CD4-positive, alpha-beta T cell treated with Interleukin-12 subunit alpha and Interleukin-12 subunit beta, for 1 hour (primary cell): ENCODE measurements at places on chromosomes 12 and 14.
A peak's percentile ranks its signal among the peaks of the same experiment; 100 is the strongest.

GRCh38 chr14:68800390-68800789, 7.5 kb upstream of the ZFP36L1 start:
- DNase-seq, result no peak

DNA sequence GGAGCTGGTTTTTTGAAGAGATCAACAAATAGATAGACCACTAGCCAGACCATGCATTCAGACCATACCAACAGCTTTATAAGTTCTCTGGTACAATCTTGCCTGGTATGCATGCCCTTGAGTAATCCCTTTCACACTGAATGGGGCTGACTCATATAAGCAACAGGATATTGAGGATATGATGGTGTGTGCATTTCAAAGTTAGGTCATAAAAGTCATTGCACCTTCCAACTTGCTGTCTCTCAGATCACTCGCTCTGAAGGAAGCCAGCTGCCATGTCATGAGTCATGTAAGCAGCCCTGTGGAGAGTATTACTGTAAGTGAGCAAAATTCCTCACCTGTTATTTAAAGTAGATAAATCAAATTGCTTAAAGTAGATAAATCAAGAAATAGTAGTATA, 45.0 kb upstream of the OR6J1 start:
- DNase-seq, result no peak

DNA sequence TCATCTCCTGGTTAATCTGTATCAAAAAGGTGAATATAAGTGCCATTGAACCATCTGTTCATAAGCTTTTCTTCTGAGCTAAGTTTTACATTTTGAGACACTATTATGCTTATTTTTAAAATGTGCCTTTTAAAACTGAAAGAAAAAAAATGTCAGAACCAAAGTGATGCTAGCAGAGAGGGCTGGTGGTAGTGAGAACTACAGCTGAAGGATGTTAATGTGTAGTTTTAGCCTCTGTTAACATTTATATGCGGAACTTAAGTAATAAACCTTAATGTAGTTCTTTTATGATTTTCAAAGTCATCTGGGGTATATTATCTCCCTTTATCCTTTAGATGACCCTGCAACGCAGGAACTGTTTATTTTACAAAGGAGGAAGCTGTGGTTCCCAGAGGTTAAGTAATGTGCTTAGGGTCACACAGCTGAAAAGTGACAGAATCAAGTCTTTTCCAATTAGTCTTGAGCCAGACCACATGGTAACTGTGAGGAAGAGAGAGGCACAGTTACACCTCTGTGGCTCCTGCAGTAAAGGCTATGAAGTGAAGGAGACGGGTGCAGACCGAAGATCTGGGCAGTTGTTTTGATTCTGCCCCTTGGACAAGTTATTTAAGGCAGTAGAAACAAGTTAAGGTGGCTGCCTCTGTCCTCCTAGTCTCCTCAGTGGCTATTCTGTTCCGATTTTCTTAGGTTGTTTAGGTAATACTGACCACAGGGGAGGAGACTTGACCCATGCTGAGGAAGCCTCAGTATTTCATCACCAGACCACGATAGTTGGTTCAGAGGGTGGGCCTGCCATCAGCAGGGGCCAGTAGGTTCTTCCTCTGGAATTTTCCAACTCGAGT, 23.9 kb downstream of the GNG2 start:
- peak; percentile 39 for DNase-seq

DNA sequence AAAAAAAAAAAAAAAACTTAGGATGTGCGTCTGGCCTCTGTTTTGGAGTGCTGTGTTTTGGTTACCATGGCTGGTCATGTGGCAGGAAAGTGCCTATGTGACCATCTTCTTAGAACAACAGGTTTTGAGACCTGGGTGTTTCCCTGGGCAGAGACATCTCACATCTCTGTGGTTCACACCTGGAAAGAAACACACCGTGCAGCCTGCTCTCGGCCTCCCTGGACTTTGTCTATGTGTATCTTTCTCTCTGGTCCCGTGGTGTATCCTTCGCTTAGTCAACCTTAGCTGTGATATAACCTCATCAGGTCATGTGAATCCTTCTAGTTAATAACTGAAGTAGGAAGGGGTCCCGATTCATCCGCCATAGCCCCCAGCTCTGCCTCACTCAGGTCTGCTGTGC, 22.6 kb downstream of the ACADS start:
- DNase-seq, result no peak

DNA sequence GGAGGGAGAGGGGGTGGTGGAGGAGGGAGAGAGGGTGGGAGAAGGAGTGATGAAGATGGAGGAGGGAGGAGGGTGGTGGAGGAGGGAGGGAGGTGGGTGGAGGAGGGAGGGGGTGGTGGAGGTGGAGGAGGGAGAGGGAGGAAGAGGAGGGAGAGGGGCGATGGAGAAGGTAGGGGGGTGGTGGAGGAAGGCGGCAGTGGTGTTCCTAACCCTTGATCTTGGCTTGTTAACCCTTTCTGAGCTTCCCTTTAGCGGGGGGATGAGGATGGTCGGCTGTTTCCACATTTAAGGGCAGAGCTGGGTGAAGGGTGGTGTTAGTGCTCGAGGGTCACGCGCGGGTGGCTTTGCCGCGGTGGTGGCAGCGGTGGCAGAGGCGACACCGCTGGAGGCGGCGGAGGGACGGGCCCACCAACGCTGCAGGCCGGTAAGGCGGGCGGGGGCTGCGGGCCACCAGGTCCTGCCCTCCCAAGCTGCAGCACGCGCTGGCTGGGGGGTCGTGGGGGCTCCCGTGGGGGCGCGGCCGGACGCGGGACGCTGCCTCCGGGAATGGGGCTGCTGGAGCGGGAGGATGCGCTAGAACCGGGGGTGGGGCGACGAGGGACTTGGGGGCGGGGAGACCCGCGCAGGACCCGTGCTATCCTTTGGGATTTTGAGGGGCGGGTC, 156.3 kb downstream of the PTPN11 start:
- no peak for DNase-seq

- DNase-seq, result no peak
Measured at GRCh38 chr12:17097674-17098073, 491.7 kb upstream of the LMO3 start.

GRCh38 chr14:105012171-105012985, 8.5 kb downstream of the CDCA4 start:
- DNase-seq, result no peak

DNA sequence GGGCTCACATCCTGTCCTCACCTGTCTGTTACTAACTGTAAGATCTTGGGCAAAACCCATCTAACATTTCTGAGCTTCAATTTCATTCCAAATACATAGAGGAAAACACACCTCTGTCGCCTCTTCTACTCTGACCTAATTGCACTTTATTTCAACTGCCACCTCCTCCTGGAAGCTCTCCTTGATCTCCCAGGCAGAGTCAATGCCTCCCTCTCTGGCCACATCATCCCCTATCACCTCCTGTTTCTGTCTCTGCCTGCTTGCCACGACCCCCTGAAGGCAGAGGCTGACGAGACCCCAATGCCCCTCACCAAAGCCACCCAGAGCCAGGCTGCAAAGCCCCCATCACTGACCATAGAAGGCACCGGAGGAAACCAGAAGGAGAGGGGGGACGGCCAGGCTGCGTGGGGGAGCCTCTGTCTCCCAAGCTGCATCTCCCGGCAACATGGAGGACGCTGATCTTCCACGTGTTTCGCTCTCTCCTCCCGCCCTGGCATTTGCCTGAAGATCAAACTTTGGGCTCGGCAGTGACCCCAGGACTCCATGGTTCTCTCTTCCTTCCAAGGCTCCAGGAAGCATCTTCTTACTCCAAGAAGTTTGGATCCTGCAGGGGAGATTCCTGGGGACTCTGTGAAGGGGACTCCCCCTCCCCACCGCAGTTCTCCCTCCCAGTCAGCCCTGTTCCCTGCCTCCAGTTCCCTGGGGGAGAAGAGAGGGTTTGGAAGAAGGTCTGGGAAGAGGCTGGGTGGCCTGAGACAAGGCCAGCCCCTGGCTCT, 50.1 kb upstream of the BCL11B start:
- no peak for DNase-seq

- no peak for DNase-seq
Measured at GRCh38 chr12:3662521-3662921, 90.4 kb downstream of the CRACR2A start.

- DNase-seq, result no peak
Measured at GRCh38 chr14:69573831-69574262, 824 bp downstream of the CCDC177 start.

DNA sequence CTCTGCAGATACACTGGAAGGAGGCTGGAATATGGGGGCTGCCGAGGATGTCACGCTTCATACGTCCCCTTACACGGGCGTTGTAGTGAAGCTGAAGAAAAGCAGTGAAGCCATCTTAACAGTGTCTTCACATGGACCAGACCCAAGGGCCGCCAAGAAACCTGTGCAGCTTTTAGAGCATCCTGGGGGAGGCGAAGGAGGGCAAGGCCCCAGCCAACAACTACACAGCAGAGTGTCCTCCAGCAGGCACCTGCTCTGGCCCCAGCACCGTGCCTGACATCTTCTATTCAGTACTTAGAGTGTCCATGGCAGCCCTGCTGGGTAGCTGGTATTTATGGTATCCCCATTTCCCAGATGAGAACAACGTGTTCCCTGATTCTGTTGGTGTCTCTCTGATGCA, 48.9 kb upstream of the RIN3 start:
- no peak for DNase-seq

- DNase-seq, result peak; percentile 18
Measured at GRCh38 chr12:120856980-120857379, 47.2 kb downstream of the SPPL3 start.

DNA sequence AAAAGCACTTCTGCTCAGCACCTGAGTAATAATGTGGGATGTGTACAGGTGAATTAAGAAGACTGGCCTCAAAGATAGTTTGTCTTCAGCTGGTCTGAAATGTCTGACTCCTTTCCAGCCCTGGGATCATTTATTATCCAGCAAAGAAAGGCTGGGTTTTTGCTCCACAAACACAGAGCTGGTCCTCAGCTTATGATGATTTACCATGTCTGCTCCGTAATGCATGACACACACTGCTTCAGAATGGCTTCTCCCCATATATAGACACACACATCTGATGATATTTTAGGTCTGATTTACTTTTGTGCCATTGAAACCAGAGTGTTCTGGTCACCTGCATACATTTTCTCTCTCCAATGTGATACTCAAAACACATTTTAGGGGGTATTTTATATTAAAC, 225.0 kb downstream of the SLC25A21 start:
- DNase-seq, result no peak

GRCh38 chr14:72590577-72590976, 303.3 kb downstream of the DPF3 start:
- peak; percentile 27 for DNase-seq
